ENCODE measurements at places on chromosomes 3 and 15.

DNA sequence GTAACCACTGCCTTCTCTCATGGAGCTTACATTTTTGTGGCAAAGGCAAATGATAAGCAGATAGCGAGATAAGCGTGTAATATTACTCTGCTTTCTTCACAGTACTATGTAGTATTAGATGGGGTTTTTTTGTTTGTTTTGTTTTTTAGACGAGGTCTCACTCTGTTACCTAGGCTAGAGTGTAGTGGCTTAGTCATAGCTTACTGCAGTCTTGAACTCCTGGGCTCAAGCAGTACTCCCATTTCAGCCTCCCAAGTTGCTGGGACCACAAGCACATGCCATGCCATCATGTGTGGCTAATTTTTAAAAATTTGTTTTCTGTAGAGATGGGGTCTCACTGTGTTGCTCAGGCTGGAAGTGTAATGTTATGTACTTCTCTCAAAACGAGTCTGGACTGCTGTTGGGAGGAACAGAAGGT is 22.9 kb downstream of the MBNL1 start:
- DNase-seq = no peak

DNA sequence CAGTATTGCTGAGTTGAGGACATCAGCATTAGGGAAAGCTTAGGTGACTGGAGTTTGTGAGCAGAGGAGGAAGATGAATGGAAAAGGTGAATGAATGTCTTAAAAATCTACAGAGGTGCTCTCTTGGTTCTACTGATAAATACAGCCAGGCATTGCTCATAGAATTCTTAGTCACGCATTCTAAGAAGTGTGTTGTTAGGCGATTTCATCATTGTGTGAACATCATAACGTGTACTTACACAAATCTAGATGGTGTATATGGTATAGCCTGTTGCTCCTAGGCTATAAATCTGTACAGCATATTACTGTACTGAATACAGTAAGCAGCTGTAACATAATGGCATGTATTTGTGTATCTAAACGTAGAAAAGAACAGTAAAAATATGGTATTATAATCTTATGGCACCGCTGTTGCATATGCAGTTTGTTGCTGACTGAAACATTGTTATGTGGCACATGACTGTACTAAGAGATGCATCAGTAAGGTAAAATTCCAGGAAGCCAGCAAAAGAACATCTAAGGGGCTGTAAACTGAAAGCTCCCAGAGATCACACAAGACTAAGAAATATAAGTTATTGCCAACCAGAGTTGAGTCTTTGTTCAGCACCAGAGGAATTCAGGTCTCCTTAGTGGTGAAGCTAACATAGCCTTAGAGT is 42.9 kb upstream of the ASB14 start:
- DNase-seq = peak; percentile 4

- DNase-seq = peak; percentile 72
Observed at GRCh38 chr3:55169161-55169560, 241.3 kb upstream of the LRTM1 start.

- DNase-seq = peak; percentile 38
Observed at GRCh38 chr15:67242708-67243111, 11.8 kb downstream of the AAGAB start.

GRCh38 chr3:46873521-46873920 is 4.0 kb upstream of the PTH1R start:
- no peak for DNase-seq

- no peak for DNase-seq
Observed at GRCh38 chr3:9768141-9768775, 1.5 kb downstream of the CAMK1 start.

DNA sequence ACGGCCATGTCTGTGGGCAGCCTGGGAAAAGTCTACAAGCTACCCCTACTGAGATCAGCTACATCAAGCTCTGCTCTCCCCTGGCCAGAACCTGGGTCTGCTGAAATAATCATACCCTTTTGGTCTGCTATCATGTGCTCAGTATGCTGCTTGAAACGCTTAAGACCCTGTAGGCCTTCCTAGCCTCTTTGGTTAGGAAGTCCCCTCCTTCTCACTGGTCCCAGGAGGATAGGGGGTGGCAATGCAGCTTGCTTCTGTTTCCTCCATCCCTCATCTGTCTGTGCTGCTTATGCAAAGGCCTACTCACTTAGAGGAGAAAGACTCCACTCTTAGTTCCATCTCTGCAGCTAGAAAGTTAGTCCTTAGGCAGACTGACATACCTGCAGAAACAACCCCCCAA is 118.2 kb upstream of the RASGRP1 start:
- DNase-seq = no peak

GRCh38 chr3:196996454-196997265 is 28.0 kb upstream of the PIGZ start:
- peak; percentile 50 for DNase-seq

DNA sequence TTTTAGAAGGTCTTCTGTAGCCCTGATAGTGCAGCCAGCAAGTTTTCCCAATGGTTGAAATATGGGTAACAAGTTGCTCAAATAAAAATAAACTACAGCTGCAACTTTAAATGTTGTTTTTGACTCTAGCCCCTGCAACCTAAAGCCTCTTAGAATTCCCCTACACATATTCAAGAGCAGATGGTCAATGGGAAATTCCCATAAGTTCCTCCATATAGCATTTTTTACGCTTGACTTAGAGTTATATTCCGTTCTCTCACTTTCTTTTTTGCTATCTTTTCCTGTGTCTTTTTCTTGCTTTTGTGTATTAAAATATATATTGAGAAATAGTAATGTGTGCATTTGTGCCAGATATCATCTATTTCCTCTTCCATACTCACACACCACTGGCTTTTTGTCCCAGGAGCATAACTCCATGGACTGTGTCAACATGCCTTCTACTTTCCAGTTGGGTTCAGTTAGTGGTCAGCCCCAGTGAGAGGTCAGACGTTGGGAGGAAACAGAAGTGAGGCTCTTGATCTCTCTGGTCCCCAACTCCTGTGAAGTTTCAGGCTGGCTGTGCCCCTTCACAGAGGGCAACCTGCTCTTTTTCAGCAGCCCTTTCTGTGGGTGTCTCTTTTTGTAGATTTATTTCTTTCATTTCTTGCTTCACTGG is 63.3 kb upstream of the TP63 start:
- DNase-seq = no peak

DNA sequence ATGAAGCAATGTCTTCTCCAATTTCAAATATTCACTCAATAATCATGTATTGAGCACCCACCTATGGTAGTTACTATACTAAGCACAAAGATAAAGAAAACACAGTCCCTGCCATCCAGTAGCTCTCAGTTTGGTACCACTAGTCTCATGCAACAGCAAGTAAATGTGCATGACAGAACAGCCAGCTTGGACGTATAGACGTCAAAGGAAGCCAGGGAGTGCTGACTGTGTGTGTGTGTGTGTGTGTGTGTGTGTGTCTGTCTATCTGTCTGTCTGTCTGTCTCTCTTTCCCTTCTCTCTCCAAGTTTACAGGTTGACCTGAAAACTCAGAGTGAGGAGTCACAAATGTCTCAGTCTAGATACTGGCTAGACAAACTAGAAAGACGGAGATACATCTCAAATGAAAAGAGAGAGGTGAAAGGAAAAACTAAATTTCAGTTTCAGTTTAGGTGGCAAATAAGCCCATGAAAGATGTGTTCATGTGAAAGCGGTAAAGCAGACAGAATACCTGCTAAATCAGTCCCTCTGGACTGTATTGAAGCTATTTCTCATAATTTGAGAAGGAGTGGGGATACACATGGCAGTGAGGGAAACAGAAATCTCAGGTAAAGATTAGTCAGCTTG is 141.1 kb upstream of the PTPRG start:
- no peak for DNase-seq

DNA sequence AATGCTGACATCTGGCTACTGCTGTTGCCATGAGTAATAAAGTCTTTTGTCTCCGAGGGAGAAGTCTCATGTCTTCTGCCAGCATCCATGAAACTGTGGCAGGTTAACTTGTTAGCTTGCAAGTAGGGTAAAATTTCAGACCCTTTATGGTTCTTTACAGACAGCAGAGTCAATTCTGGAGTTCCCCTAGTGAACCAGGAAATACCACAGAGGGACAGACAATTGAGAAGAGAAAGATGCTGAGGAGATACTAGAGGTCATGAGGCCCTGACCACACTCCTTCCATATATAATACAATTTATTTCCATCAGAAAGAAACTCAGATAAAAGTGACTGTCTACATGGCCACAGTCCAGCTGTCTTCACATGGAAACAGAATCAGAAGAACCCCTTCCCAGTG is 38.1 kb downstream of the NMNAT3 start:
- DNase-seq = no peak

GRCh38 chr3:184740509-184741258 is 28.8 kb upstream of the MAGEF1 start:
- DNase-seq = peak; percentile 96

- DNase-seq = no peak
Observed at GRCh38 chr3:177150218-177150916, 46.9 kb downstream of the TBL1XR1 start.

DNA sequence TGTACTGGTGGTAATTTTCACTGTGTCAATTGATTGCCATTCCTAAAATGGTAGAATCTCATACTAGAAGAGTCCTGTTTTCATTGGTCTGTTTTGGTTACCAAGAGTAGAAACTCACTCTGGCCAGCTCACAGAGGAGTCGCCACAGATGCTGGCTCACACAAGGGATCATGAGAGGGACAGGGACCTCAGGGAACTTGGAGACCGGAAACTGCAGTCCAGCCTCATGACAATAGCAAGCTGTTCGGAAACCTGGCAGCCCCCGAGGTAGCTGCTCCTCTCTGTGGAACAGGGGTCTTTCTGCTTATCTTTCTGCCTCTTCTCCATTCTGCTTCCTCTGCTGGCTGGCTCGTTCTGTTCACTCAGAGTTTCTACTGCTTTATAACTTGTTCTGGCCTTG is 192.9 kb downstream of the PLCL2 start:
- no peak for DNase-seq

DNA sequence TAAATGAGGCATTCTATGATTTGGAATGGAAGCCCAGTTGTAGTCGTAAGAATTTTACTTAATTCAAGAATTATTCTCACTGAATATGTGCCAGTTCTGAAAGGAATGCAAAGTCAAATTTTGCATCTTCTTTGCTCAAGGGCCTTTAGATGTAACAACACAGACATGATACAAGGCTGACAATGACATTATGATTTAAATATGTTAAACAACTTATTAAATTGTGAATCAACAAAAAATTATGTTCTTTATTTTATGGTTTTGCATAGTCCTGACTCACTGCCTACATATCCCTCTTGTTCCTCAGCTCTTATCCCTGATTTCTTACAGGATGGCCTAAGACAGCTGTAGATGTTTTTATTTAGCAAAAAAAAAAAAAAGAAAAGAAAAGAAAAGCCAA is 170.9 kb upstream of the NR2E3 start:
- DNase-seq = no peak

Data from MCF 10A (cell line).